Inflammatory macrophage treated with lipopolysaccharide for 1 hour (primary cell): ENCODE measurements at places on chromosomes 1 and 21.
A peak's percentile ranks its signal among the peaks of the same experiment; 100 is the strongest.

GRCh38 chr1:16986560-16986959 is 6.1 kb upstream of the MFAP2 start:
- no peak for DNase-seq

DNA sequence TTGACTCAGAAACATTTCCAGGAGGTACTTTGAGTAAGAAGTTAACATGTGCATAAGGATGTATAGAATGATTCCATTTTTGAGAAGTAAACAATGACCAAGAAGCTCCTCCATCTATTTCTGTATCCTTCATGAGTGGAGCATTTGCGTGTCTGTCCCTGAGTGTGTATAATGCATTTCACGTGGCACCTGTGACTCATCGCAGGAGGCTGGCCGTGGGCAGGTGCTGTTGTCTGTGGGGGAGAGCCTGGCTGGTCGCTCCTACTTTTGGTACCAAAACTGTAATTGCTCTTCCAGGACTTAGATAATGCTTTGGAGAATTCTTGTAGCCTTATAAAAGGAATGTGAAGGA is 16.5 kb downstream of the SLC37A1 start:
- no peak for DNase-seq

DNA sequence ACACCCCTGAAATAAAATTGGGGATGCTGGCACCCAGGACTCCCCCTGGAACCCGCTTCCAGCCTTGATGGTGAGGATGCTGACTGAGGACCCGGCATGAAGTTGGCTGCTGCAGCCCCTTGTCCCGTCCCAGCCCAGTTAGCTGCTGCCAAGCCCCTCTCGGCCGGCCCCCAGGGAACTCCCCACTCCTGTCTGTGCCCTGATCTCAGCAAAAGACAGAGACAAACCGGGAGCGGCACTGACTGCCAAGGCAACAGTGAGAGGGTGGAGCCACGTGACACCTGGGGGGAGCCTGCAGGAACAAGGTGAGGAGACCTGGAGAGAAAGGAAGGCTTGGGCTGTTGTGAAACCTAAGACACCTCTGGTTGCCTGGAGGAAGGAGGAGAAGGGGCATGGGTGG is 24.7 kb downstream of the CASZ1 start:
- no peak for DNase-seq

DNA sequence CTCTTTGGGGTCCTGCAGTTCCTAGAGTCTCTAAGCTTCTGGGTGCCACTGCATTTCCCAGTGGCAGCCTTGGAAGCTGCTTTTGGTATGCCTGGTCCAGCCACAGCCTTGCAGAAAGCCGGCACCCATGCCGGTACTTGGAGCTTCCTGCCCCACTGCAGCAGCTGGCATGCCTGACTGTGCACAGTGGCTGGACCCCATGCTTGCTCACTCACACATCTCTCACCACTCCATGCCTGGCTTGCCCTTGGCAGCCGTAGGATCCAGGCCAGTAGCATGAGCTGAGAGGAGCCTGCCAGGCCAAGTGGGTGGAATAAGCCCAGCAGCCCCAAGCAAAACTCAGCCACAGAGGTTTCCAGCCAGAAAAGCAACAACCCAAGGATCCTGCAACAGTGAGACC is 20.3 kb upstream of the FNBP1L start:
- no peak for DNase-seq

DNA sequence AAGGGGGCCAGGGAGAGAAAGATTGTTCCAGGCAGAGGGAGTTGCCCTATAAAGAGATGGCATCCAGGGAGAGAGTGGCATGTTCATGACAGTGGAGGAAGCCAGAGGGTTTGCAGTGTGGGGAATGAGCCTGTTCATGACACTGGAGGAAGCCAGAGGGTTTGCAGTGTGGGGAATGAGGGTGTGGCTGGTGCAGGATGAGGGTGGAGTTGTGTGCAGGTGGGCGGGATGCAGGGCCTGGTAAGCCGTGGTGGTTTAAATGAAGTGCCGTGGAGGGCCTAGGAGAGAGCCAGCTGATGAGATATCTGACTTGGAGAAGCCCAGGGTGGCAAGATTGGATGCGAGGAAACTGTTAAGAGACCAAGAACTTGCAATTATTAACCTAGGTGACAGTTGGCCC is 131.8 kb downstream of the CAMTA1 start:
- no peak for DNase-seq

DNA sequence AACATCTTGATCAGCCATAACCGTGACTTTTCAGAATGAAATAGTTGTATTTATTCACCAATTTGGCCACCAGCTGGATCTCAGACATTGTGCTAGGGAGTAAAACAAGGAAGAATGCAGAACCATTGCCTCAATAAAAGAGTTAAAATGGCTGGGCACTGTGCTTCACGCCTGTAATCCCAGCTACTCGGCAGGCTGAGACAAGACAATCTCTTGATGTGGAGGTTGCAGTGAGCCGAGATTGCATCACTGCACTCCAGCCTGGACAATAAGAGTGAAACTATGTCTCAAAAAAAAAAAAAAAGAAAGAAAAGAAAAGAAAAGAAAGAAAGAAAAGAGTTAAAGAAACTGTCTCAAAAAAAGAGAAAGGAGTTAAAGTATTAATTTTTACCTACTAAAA is 199.5 kb downstream of the TPR start:
- DNase-seq, result no peak

DNA sequence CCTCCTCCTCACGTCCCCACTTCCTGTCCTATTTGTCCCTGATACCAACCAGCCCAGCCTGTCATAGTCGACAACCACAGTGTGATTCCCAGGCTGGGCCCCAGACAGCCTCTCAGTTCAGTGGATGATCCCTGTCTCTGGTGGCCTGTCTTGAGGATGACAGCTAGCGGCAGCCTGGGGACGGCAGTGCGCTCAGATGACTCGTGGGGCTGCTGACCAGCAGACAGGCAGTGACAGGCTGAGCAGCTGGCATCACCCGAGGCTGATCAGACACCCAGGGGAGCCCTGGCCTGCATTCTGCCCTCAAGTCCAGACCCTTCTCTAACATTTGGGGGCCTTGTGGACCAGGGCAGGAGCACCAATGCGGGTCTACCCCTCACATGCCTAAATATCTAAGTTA is 21.0 kb downstream of the NKAIN1 start:
- DNase-seq, result no peak

DNA sequence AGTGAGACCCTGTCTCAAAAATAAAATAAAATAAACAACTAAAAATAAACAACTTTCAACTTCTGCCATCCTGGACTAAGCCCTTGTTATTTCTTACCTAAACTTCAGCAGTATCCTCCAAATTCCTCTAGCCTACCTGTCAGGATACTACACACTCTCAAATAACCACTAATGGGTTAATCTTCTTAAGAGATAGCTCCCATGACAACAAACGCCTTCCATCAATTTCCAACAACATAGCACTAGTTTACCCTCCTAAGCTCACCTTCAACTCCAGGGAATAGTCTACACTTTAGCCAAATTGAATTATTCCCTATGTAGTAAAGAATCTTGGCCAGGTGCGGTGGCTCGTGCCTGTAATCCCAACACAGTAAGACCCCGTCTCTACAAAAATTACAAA is 11.3 kb downstream of the AUNIP start:
- DNase-seq, result no peak

DNA sequence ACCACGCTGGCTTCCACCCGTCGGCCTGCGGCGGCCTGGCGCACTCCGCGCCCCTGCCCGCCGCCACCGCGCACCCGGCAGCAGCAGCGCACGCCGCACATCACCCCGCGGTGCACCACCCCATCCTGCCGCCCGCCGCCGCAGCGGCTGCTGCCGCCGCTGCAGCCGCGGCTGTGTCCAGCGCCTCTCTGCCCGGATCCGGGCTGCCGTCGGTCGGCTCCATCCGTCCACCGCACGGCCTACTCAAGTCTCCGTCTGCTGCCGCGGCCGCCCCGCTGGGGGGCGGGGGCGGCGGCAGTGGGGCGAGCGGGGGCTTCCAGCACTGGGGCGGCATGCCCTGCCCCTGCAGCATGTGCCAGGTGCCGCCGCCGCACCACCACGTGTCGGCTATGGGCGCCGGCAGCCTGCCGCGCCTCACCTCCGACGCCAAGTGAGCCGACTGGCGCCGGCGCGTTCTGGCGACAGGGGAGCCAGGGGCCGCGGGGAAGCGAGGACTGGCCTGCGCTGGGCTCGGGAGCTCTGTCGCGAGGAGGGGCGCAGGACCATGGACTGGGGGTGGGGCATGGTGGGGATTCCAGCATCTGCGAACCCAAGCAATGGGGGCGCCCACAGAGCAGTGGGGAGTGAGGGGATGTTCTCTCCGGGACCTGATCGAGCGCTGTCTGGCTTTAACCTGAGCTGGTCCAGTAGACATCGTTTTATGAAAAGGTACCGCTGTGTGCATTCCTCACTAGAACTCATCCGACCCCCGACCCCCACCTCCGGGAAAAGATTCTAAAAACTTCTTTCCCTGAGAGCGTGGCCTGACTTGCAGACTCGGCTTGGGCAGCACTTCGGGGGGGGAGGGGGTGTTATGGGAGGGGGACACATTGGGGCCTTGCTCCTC is 1.9 kb downstream of the OLIG2 start:
- DNase-seq, result no peak

DNA sequence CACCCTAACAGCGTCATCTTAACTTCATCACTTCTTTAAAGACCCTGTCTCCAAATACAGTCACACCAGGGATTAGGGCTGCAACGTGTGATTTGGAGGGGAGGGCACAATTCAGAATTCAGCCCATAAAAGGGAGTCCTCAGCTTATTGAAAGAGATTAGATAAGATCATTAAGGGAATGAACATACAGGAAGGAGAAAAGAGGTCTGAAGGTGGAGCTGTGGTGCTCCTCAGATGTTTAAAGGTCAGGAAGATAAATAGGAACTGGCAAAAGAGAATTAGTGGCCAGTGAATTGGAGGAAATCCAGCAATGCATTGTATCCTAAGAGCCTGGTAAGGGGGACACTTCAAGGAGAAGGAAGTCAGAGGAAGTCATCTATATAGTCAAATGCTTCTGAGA is 113.5 kb downstream of the PROX1 start:
- no peak for DNase-seq

DNA sequence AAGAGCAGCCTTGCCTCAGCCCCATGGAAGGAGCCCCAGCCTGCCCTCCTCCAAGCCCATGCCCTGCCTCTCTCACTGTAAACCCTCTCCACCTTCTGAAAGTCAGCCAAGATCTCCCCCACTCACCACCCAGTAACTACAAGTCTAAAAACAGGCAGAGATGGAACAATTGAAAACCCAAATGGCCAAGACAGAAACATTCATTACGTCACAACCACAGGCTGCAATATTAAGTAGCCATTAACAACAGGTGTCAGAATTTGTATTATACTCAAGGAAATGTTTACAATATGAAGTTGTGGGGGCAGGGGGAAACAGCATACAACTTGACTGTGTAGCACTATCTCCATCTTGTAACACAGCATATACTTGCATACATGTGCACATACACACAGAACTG is 2.4 kb downstream of the IRF6 start:
- no peak for DNase-seq

DNA sequence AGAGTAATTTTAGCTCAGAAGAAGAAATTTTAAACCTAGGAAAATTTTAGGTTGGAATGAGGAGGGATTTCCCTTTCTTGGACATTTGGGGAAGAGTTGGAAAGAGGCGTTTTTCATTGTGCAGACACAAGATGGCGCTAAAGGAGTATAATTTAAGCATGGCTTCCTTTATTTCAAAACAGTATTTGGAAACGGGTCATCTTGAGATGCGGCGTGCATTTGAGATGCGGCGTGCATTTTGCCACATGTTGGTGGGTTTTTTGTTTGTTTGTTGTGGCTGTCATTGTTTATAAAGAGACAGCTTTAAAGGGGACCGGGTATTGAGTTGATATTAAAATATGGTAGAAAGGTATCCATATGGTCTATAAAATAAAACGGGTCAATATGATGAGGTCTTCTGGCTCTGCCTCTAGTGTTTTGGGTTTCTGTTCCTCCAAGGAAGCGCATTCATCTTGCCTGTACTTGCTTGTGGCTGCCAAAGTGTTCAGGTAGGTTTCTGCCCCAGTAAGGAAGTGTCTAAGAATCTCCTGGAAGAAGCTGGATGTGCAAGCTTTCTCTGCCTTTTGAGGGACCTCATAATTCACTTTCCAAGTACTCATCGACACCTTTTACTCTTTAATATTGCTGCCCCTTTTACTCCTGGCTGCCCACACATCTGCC is 210.3 kb downstream of the SLC35F3 start:
- peak; percentile 81 for DNase-seq

DNA sequence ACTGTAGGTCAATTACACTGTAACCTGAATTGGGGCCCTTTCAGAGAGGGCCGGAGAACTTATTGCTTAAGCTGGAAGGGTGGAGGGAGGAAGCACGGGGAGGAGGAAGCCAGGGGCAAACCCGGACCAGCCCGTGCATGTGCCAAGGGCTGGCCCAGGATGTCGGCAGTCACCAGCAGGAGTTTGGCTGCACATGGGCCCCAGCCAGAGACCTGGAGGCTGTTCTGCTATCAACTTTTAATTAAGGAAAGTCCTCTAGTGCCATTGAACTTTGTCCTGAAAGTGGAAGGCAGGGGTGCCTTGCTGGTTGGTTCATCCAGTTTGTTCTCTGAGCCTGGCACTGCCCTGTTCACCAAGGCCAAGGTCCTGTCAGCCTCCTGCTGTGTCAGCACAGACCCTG is 200.8 kb upstream of the VAMP3 start:
- no peak for DNase-seq

DNA sequence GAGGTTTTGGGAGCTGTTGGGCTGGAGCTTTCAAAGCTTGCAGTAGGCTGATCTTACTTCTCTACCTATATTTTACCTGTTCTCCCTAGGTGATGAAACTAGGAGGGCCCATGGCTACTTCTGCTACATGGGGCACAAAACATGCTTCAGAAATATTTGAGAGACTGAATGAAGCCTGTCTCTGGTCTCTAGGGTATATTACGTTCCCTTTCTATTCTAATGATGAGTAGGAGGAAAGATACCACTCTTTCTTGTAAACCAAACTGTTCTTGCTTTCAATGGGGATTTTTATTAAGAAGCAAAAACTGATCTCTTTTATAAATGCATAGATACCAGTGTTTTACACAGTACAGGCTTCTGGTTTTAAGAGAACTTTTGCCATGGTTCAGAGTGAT is 103.1 kb downstream of the GALNT2 start:
- no peak for DNase-seq

- no peak for DNase-seq
These were observed 54.2 kb downstream of the TMEM53 start for GRCh38 chr1:44620072-44620471.

DNA sequence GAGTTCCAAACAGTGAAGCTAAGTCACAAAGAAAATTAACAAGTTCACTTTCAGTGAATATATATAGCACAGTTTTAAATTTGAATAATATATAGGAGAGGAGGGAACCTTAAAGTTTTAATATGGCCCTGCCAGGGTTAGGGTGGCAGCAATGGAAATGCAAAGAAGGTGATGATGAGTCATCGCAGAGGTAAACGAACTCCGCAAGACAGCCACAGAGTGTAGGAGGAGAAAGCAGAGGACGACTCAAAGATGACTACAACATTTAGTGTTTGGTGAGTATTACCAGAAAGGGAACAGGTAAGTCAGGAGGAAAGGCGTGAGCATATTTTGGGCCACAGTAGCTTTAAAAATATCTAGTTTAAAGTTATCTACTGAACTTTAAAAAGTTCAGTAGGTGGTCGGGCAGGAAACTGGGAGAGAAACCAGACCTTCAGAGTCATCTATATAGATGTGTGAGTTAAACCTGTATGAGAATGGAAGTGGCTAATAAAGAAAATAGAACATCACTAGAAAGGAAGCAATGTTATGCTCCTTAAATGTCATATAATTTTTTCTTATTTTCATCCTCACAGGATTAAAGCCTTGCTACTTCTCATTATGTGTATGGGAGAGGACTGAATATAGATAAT is 75.7 kb downstream of the UCHL5 start:
- DNase-seq, result no peak
